ENCODE measurements at places on chromosomes 4 and X.

GRCh38 chrX:43019021-43019420, 241.1 kb upstream of the PPP1R2C start:
- no peak for DNase-seq

- no peak for DNase-seq
These were observed 95.9 kb downstream of the SYTL5 start for GRCh38 chrX:38102240-38102639.

- no peak for DNase-seq
These were observed 58.5 kb upstream of the PRDM8 start for GRCh38 chr4:80138551-80139538.

DNA sequence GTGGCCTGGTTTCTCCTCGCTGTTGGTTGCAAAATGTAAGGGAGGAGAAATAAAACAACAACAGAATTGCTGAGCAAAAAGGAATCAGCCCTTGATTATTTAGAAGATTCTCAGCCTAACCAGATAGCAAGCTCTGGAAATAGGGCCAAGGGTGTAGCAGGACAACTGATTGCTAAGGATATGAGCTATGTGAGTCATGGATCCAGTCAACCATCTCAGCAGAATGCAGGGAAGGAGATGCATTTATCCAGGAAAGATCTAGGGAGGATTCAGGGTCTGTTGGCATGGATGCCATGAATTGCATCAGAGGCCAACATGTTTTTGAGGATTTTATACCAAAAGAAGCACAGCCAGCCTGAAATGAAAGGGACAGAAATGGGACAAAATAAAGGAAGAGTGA, 2.2 kb upstream of the XAGE3 start:
- no peak for DNase-seq

DNA sequence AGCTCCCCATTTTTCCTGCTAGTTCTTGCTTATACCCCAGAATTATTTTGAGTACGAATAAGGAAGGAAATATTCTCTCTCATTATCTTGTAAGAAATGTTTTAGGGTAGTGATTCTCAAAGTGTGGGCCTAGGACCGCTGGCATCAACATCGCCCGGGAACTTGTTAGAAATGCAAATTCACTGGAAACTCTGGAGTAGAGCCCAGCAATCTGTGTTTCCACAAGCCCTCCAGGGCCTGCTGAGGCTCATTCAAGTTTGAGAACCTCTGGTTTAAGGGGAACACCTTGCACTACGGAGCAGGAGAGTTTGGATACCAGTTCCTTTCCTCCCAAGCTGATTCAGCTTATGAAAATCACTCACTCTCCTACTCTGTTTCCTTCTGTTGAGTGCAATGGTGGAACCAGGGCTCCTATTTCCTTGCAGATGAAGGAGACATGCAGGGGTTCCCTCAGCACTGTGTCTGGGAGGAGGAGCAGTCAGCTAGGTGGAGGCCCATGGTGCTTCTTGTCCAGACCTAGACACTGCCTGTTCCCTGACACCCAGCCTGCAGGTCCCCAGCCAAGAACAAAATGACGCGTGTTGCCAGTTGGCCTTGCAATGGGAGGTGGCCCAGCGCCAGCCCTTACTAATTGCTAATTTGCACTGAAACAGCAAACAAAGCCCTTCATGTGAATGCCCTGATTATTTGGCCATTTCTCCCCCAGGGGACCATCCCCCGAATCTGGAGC, 68.5 kb downstream of the CYTL1 start:
- DNase-seq, result no peak

GRCh38 chr4:112510291-112511092, 5.5 kb downstream of the NEUROG2 start:
- no peak for DNase-seq

DNA sequence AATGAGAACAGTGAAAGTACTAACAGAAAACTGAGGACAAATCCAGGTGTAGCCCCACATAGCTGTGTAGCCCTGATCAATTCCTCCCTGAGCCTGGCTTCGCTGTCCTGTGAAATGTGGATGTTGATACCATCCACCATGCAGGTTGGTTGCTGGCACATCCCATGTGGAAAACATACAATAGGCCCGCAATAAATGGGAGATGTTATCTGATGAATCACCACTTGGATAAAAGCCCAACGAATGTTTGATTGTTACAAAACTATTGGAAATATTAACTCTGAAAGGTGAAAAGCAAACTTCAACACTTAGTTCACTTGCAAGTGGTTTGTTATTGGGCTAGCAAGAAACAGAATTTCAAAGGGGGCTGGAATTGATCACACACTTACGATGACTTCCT, 186.3 kb upstream of the FTHL17 start:
- DNase-seq, result no peak

DNA sequence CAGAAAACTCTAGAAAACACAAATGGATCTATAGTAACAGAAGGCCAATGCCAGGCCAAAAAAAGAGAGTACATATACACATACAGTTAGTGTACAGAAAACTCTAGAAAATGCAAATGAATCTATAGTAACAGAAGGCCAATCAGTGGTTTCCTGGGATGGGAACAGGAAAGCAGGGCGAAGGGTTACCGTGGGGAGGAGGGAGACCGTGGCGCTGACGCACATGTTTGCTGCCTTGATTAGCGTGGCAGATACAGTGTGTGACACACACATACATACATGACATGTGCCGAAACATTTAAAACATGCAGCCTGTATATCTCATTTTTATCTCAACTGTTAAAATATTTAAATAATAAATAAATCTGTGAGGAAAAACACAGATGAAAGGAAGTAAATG, 14.7 kb downstream of the GAK start:
- DNase-seq, result no peak

DNA sequence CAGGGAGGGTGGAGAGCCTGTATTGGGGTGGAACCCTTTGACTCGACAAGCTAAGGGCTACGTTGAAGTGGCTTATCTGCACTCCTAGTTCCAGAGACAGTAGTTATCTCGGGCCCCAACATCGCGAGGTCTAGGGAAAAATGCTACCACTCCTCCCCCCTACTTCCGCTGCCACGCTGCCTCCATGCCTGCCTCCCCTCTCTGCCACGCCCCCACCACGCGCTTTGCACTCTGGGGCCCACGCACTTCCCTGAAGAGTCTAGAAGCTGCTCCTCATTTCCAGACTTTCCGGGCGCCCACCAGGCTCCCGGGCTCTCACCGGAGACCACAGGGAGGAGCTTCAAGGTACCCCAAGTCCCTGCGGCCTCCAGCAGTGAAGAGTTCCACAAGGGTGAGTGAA, at the start of gene PASD1:
Gene PASD1 (plus strand): TSS at position 227 of the 400 bp plus-strand sequence. CDS start 37,879 bp downstream, outside the sequence.
- DNase-seq, result no peak

DNA sequence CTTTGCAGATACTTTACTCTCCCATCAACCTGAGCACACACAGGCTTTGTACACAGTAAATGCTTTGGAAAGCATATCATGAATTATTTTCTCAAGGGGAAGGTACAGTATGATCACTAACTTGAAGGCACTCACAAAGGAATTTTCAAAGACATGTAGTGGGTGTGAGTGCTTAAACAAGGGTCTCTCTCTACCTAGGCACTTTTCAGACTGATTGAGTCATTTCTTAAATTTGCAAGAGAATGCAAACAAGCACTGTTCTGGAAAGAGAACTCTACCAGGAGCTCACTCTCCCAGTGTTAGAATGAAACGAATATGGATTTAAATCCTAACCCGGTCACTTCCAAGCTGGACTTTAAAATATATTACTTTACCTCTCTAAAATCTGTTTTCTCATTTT, 85.7 kb downstream of the MAML3 start:
- no peak for DNase-seq

DNA sequence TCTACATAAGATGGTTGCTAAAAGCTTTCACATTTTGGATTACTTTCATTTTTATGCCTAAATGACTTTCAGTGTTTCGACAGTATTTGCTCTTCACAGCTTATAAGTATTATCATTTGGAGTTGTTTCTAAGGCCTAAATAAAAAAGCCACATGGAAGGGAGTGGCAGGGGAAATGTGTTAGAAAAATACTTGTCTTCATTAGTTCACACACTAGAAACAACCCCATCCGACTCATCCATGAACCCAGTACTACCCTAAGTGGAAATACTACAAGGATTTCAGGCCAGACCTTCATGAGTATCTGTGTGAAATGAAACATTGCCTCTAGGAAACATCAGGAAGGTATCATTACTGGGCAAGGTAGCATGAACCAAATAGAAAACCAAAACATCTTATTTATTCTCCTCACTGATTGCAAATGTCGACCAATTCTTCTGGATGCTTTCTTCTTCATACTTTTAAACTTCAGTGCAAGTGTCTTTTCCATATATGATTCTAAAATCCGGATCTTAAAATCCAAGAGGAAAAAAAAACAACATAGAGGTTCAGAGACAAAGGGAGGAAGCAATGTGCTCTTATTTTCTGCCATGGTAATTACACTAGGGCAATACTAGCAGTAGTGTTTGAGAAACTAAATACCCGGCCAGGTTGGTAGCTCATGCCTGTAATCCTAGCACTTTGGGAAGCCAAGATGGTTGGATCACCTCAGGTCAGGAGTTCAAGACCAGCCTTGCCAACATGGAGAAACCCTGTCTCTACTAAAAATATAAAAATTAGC, 349.4 kb downstream of the ARHGAP24 start:
- no peak for DNase-seq

DNA sequence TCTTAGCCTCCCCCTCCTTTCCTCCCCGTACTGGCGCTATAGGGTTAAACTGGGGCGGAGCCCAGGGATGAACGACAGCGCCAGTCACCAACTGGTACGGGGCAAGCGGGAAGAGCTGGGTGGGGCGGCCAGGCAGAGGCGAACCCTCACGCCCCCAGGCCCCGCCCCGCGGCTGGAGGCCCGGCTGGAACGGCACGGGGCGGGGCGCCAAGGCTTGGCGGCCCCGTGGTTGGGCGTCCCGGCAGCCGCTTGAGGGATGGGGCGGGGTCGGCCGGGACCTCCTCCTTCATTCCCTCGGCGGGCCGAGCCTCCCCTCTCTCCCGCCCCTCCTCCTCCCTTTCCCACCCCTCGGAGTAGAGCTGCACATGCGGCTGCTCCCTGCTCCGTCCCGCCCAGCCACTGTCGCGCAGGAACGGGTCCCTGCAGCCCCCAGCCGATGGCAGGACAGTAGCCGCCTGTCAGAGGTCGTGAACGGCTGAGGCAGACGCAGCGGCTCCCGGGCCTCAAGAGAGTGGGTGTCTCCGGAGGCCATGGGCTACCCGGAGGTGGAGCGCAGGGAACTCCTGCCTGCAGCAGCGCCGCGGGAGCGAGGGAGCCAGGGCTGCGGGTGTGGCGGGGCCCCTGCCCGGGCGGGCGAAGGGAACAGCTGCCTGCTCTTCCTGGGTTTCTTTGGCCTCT, at the start of gene EDA:
Gene EDA (plus strand): TSS at position 335 of the 678 bp plus-strand sequence.
- DNase-seq, result peak; percentile 32

DNA sequence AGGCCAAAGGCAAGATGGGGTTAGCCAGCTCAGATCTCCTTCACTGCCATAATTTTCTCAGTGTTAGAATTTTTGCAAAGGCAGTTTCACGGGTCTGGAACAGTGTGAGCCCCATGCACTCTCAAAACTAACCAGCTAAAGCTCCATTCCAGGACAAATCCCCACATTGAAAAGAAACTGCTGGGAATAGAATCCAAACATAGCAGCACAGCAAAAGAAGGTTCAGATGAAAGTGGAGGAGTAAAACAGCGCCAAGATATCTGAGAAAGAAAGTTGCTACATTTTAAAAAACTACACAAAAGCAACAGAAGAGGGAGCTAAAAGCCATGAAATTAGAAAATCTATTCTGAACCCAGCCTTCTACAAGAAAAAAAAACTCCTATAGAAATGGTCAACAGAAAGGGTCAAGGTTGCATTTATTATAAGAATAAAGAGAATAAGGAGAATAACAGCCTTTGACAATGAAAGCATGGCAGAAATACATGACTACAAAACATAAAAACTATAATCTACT, 39.6 kb upstream of the SLC7A3 start:
- no peak for DNase-seq

DNA sequence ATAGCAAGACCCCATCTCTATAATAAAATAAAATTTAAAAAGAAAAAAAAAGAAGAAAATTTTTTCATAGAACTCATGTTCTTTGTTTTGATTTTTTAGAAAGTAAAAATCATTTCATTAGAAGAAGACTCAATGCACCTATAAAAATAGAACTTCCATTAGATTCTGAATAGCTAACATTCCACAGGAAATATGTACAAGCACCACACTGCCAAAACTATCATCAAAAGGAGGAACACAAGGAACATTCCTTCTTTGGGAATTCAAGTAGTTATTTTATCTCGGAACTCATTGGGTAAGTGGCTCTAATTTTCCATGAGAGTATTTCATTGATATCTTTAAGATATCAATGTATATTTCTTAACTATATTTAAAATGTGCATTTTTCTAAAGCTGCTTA, 157.6 kb downstream of the CAMK2D start:
- no peak for DNase-seq

DNA sequence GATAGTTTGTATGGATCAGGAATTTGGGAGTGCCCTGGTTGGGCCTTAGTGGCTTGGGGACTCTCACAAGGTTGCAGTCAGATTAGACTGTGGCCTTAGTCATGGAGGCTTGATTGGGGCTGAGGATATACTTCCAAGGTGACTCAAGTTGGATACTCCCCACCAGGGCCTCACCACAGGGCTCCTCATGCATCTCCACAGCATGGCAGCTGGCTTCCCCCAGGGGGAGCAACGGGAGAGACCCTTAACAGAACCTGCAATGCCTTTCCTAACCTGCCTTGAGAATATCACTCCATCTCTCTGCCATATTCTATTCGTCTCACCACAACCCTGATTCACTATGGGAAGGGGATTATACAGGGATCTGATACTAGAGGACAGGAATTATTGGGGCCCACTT, 161.9 kb downstream of the RELL1 start:
- DNase-seq, result no peak

- no peak for DNase-seq
These were observed 616 bp downstream of the MAML3 start for GRCh38 chr4:140153419-140153717.

- no peak for DNase-seq
These were observed 92.5 kb upstream of the PAGE3 start for GRCh38 chrX:55357236-55357635.

DNA sequence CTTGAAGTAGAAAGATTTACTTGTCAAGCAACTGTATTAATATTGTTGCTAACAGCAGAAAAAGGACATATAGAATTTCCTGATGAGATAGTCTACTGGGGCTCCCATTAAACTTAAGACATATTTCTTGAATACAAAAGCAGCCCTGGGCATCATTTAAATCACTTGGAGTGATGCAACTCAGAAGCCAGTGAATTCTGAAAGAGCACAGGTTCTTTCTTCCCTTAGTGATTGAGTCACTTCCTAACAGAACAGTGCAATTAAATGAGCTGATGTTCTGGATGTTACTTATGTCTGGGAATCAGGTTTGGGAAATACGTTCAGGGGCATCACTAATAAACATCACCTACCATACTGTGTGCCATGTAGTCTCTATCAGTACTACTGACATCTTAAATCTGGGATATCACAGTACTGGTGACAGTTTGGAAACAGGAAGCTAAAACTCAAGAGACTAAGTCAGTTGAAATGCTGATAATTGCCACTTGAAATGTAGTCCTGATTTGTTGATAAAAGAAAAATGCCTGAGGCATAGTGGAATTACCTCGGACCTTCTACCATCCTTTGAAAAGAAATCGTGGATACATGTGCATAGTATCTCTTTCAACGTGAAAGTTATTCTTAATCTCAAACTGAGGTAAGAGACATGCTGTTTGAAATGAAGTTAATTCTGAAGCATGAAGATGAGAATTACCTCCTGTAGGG, 249.2 kb upstream of the GPRIN3 start:
- no peak for DNase-seq
